NCI-H1930 (cell line): ENCODE measurements at places on chromosomes 2 and 18.

GRCh38 chr18:59923539-59924196 is 23.9 kb downstream of the PMAIP1 start:
- DNase-seq, result no peak

DNA sequence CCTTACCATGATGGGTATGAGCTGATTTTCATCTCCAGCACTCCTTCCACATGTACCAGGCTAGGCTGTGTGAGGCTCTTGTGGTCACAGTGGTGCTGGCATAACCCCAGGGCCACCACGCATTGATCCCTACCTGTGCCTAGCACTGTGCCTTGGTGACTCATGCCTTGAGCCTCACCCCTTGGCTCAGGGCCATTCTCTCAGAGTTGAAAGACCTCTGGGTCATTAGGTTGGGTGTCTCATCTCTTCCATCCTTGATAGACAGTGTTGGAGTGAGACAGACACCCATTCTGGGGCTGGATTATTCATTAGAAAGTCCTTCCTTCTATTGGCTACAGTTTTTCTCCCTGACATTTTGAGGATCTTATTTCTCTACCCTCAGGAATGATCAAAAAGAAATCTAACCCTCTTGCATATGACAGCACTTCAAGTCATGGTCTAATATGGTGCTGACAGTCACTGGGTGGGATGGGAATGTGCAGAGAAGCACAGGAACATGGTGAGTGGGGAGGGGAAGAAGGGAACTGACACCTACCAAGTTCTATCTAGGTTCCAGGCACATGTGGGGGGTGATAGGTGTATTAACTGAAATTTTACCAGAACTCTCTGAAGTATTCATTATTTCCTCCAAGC is 41.3 kb downstream of the DYSF start:
- DNase-seq, result no peak

DNA sequence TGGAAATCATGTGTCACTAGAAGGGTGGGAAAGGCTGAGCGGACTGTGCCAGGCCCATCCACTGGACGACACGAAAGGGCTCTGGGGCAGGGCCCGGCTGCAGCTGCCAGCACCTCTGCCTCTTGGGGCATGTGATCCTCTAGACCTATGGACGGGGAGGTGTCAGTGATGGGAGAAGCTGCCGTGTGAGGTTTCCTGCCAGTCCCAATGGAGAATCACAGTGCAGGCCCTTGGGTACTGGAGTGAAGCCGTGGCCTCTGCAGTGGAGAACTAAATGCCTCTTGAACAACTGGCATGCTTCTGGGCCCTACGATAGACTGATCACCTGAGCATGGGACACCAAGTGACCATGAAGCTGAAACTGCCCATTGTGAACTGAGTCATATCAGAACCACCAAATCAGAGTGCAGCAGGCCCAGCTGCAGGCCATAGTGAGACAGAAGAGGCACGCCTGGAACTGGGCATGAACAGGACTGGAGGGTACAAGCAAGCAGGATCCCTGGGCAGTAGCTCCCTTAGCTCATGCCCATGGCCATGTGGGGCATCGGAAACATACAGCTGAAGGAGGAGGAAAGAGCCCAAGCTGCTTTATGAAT is 18.8 kb upstream of the RHOB start:
- DNase-seq, result no peak

DNA sequence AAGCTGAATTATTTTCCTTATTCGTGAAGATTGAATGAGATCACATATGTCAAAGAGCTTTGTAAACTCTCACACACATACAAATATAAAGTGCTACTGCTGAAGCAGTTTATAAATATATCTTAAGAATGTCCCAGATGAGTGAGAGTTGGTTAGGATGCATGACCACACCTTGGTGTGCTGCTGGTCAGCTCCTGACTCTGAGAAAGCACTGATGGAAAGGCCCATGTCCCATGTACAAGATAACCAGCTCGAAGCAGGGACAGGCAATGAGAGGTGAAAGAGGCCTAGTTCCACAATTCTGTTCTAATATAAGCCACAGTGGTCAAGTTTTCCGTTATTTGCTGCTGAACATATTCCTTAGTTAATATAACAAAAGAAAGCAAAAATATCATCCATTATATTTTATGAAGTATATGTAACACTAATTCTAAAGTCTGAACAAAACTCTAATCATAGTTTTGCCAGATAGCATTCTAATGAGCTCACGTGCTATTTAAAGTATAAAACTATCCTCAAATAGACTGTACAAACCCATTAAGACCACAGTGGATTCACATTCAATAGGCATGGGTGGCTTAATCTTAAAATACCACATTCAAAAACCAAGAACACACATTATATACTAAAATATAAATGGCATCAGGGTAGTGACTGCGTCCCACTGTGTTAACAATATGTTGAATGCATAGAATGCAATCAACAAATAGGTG is 49.1 kb downstream of the CHMP3 start:
- no peak for DNase-seq

DNA sequence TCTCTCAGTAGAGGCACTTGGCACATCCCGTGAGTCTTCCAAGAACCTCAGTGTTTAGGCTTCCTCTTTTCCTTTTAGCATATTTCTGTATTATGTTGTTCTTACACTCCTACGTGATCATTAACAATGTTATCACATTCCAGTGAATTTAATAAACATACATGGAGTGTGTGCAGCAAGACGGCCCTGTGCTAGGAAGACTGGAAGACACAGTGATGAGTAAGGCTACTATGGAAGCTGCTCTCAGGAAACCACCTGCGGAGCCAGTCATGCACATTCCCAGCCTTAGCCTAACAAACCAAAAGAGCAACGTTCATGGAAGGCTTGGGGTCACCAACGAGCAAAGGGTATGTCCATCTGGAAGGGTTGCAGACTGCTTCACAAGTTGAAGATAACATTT is 103.4 kb downstream of the ETAA1 start:
- no peak for DNase-seq

DNA sequence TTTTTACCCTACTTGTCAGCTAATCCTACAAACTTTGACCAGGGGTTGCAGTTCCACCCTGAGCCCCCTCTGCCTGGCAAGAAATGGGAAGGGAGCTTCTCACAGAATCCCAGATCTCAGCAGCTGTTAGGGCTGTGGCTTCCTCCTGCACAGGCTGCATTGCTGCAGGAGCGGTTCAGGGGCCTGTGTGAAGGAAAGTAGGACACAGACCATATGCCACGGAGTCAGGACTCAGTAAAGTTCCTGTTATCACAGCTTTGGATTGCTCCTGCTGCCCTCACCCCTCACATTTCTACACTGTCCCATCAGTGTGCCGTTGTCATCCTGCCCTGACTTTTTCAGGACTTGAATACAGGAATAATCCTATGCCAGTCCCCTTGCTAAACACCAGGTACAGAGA is 62.8 kb upstream of the SP3 start:
- DNase-seq, result no peak

DNA sequence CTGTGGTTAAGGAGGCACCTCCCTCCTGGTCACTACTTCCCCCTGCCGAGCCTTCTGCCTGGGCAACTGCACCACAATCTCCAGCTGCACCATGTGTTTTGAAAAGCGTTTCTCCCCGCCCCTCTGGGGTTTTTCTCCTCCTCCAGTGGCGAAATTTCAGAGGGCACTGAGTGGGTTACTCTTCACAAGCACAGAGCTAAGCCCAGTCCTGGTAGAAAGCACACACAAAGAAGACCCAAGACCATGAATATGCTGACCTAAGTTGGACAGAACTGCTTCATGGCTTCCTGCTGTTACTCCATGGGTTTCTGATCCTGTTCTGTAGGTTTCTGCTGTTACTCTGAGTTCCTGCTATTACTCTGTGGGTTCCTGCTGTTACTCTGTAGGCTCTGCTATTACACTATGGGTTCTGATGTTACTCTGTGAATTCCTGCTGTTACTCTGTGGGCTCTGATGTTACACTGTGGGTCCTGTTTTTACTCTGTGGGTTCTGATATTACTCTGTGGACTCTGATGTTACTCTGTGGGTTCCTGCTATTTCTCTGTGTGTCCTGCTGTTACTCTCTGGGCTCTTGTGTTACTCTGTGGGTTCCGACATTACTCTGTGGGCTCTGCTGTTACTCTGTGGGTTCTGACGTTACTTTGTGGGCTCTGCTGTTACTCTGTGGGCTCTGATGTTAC is 216.6 kb downstream of the RTP5 start:
- no peak for DNase-seq

DNA sequence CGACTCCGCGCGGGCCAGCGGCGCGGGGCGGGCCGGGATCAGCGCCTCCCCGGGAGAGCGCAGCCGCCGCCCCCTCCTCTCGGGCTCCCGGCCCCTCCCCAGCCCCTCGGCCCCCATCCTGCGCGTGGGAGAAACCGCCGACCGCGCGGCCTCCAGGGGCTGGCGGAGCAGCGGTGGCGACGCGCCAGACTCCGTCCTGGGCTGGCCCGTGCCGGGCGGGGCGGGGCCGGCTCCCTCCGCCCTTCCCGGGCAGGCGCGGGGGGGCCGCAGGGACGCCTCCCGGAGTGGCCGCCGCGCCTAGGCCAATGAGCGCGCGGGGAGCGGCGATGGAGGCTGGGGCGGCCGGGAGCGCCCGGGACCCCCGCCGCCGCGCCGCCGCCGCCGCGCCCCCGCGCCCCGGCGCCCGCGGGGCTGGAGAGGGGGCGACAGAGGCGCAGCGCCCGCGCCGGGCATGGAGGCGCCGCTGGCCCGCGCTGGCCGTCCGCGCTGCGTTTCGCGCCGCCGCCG is 49.1 kb downstream of the KCNIP3 start:
- no peak for DNase-seq

DNA sequence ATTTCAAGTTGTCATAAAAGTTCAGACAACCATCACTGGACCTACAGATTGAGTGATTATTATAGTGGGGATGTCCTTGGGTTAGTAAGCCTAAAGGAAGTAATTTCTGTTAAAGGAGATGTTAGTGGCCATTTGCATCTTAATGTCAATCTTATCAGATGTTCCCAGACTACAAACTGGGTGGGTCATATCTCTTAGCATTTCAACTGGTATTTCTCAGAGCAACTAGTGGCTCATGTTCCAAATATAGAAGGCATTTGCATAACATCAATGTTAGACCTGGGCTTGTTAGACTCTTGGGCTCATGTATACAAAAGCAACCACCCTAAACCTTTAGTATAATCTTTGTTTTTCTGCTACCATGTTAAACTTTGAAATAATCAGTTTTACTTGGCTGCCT is 17.9 kb downstream of the PLEKHA3 start:
- no peak for DNase-seq

- DNase-seq, result no peak
These were observed 135.1 kb upstream of the CTDP1 start for GRCh38 chr18:79544386-79544963.

DNA sequence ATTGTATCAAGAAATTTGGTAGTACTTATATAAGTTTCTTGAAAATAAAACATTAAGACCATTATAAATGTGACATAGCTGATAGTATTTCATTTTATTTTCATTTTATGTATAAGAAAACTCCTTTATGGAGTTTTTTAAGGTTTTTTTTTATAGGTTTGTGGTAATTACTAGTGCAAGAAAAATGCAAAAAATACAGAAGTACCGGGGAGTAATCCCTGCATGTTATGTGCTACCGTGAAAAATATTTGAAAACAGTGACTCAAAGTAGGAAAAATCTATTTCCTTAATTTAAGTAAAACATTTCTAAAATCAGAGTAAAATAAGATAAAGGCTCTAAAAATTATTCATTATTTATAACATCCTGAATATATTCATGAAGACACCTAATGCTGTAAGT is 21.6 kb downstream of the ZSWIM2 start:
- no peak for DNase-seq

GRCh38 chr18:10350661-10351060 is 103.8 kb upstream of the APCDD1 start:
- DNase-seq, result no peak

DNA sequence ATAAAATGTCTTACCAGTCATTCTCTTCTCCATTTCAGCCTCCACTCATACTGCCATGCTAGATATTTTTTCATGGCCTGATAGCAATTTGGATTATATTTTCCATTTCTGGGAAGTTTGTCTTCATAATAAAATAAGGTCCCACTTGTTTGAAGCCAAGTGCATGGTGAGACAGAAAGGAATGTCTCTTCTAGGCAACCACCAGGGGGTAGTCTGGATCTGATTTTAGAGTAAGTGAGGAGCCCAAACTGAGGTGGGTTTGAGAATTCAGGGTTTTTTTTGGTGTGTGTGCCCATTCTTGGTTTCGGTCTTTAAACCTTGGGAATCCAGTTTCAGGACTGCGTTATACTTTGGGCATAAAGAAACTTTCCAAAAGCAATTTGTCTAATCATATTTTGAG is 315.5 kb downstream of the RPRM start:
- no peak for DNase-seq

GRCh38 chr2:86557836-86558235 is 5.4 kb downstream of the CHMP3 start:
- DNase-seq, result no peak

DNA sequence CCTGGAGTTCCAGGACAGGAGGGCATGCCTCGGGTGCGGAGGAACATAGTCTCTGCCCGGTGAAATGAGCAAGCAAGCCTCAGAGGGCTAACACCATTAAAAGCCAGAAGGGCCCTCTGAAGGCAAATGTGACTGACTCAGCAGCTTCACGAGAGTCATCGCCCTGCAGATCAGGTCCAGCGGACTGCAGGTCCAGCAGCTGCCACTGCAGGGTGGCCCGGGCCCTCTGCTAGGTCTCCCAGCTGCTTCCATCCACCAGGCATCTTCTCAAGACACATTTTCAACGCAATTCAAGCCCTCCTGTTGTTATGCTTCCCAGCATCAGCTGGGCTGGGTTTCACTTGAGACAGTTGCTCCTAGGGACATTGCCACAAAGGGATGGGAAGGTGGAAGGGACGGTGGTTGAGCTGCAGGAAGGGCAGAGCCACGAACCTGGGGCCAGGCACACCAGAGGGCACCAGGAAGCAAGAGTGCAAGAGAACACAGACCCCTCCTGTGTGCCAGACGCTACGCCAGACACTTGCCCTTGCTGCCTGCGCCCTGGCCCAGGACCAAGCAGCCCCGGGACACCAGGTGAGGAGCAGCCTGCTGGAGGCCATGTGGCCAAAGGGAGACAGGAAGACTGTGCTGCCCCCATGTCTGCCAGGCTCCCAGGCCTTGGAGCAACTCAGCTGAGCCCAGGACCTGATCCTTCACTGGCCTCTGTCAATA is 173.0 kb downstream of the HDAC4 start:
- no peak for DNase-seq
